ENCODE measurements at places on chromosomes 11 and 22.

DNA sequence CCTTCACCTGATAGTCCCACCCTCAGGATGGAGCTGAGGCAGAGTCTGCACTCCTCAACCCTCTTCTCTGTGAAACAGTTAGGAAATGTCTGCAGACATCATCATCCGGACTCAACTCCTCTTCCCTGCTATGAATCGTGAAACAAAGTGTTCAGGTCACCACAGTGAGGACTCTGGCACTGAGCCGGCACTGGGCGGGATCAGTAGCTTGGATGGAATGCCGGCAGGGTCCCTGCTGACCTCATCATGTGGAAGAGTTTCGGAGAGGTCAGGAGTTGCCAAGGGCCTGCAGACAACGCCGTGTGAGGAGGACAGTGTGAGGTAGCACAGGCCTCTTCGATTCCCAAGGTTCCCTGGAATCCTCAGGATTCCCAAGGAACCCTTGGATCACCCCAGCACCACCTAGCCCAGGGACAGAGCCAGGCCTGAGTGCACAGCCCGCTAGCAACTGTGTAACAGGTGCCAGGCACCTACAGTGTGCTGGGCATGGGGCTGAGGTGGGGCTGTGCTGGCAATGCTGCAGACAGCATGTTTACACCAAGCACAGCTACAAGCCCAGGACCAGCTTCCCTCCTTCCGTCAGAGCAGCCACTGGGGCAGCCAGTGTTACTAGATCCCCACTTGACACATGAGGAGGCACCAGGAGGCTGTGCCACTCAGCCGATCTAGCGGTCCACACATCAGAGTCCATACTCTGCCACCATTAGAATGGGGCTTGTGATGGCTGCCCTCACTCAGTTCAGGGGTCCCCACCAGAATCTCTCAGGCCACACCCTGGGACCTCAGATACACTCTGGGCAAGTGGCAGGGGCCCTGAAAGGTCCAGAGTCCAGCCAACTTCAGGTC lies 693 bp upstream of the LINC01488 start:
- no peak for DNase-seq

DNA sequence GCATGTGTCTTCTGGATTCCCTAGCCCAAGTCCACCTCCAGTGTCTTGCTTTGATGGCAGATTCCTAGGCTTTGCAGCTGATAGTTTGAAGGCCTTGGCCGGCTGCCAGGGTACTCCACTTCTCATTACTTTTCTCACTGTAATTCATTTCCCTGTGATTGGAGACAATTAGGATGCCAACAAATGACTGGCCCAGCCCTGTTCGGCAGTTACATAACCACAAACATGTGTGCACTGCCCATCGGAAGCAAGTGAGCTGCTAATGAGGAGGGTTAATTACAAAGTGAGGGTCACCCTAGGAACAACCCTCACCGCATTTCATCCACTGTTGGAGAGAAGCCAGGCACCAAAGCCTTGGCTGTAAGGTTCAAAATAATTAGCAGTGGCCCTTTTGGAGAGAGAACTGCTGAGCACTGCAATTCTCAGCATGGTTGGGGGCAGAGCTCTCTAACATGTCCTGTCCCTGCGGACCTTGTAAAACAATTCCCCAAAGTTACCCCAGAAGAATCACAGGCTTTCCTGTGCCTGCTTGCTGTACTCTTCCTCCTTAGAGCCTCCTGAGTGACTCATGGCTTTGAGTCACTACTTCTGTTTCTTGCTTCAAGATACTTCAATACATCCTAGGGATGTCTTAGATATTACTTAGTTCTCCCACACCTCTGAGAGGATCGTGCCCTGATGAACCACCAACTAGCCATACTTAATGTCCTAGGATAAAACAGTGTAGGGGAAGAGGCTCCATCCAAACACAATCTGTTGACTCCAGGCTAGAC lies 109.7 kb upstream of the GALNT18 start:
- DNase-seq, result no peak

- no peak for DNase-seq
Measured at GRCh38 chr11:134862105-134862502, 450.1 kb upstream of the B3GAT1 start.

DNA sequence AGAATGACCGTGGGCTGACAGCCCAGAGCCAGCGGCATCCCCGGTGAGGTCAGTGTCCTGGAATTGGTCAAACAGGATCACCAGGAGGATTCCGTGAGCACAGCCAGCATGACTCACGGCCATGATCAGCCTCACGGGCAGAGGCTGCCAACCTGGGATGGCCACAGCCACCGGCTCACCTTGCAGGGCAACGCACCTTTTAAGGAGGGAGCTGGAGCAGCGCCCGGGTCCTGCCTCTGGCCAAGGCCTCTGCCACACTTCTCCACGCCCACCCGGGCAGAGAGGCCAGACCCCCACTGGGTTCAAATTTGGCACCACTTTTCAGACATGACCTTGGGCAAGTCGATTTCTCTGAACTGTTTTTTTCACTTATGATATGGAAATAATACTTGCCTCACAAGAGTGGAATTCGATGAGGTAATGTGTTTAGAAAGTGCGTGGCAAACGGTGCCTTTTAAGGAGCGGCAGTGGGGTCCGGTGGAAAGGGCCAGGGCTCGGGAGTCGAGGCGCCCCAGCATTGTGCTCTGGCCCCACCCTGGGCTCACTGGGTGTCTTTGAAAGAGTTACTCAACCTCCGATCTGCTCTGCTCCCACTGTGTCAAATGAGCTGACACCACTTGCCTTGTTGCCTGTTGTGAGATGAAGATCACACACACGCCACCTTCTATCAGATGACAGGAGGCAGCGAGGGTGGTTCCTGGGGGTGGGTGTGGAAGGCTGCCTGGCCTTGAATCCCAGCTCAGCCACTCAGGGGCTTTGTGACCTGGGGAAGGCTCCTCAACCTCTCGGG lies 16.0 kb downstream of the TXN2 start:
- DNase-seq, result no peak

DNA sequence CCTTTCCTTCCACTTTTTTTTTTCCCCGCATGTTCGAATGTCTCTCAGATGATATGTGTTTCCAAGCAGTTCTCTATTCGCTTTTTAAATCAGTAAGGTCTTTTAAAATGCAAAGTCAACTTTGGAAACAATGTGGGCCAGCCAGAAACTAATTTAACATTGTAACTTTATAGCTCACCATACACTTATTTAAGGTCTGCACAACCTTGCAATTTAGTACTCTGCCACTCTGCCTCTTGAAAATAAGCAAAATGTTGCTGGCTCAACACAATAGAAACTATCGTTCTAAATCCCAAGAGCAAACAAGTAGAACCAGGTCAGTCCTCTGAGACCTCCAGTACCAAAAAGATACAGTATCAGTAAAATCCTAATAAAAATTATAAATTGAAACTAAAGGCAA lies 109.0 kb downstream of the SIK3 start:
- DNase-seq, result no peak

- DNase-seq, result peak; percentile 96
Measured at GRCh38 chr22:37636186-37636948, 3.1 kb upstream of the SH3BP1 start.

- DNase-seq, result peak; percentile 10
Measured at GRCh38 chr11:32213223-32213622, 122.3 kb downstream of the RCN1 start.

Measured in HFF-Myc (cell line).